ENCODE measurements at places on chromosomes 13 and 19. TPM values are rescaled to one million over a fixed set of nuclear protein-coding genes. Genes with fewer than 3 reads are reported as not detected.

The CD37 gene
- total RNA-seq: 0.33 TPM

The RUBCNL gene
- not detected for total RNA-seq

The PEAK3 gene
- not detected for total RNA-seq

The TUBB4A gene
- total RNA-seq: 4.4 TPM

The ZNF888 gene
- total RNA-seq: 7.4 TPM

The RGCC gene
- total RNA-seq: 6.7 TPM

The ZNF491 gene
- 0.98 TPM for total RNA-seq

The CEACAM3 gene
- total RNA-seq: not detected

The UTP14C gene
- 11.2 TPM for total RNA-seq

The ZNF723 gene
- not detected for total RNA-seq

The RNF225 gene
- total RNA-seq: 1.6 TPM

The USHBP1 gene
- not detected for total RNA-seq

The ALOX5AP gene
- total RNA-seq: 2.1 TPM

The FLT1 gene
- 0.15 TPM for total RNA-seq

DNA sequence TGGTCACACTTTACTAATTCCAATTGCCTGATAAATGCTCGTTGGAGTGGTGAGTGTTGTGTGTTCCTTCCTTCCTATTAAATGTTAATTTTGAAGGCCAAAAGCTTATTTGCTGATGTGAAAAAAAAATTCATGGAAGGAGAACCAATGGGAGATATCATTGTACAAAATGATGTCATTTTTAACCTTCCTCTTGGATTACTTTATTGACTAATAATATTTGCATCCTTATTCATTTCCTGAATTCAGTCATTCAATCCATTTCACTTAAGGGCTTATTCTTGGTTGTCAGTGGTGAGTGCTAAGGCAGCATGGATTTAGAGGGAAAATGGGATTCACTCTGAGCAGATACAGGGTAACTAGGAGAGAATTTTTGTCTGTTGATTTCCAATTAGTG is 216.0 kb upstream of the HTR2A start:
- DNase-seq: no peak
- no peak overlapping the region for H3K27ac ChIP-seq
- H3K36me3 ChIP-seq: no peaks in the 10 kb centered on the region
- H3K4me3 ChIP-seq: no peak overlapping the region
- H3K4me1 ChIP-seq: no peaks in the 10 kb centered on the region
- no peaks in the 10 kb centered on the region for H3K27me3 ChIP-seq

- DNase-seq: no peak
- no peak overlapping the region for H3K4me3 ChIP-seq
- no peaks in the 10 kb centered on the region for H3K27me3 ChIP-seq
- H3K27ac ChIP-seq: peak overlapping the region; percentile 46
- H3K36me3 ChIP-seq: peaks cover 44% of the 10 kb centered on the region
- H3K4me1 ChIP-seq: peaks cover 46% of the 10 kb centered on the region
These were observed 5.1 kb downstream of the ZNF507 start for GRCh38 chr19:32350471-32350865.

DNA sequence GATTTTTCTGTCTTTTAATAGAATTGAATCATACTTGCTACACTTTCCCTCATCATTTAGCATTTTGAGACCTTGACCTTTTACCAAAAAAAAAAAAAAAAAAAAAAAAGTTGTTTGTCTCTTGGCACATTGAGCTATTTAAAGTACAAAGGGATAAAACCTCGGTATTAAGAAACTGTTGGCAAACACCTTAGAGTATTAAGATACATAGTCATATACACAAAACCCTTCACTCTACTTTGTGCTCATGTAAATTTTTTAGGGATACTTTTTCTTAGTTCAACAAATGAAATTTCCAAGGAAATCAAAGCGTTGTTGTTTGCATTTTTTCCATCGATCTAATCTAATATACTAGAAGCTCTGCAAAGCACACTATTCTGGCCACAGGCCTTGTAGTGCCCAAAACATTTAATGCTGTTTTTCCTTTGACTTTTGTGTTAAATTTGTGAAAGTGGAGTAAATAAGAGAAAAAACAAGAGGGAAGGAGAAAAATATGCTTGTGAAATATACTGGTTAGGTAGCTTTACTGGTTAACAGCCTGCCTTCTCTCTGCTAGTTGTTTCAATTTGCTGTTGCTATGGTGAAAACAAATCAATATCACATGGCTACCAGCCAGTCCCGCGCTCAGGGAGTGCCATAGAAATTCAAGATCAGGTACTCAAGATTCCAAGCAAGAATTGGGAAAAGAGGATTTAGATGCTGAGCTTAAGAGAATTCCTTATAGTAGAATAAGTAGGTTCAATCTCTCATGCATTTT is 2.6 kb downstream of the MBNL2 start:
- peaks cover 6% of the 10 kb centered on the region for H3K36me3 ChIP-seq
- H3K4me3 ChIP-seq: peak overlapping the region; percentile 96
- peak overlapping the region; percentile 99 for H3K27ac ChIP-seq
- DNase-seq: no peak
- H3K27me3 ChIP-seq: no peaks in the 10 kb centered on the region

GRCh38 chr19:32687681-32688080 is 3.9 kb upstream of the NUDT19 start:
- H3K27ac ChIP-seq: no peak overlapping the region
- no peaks in the 10 kb centered on the region for H3K27me3 ChIP-seq
- no peaks in the 10 kb centered on the region for H3K36me3 ChIP-seq
- peaks cover 10% of the 10 kb centered on the region for H3K4me1 ChIP-seq

DNA sequence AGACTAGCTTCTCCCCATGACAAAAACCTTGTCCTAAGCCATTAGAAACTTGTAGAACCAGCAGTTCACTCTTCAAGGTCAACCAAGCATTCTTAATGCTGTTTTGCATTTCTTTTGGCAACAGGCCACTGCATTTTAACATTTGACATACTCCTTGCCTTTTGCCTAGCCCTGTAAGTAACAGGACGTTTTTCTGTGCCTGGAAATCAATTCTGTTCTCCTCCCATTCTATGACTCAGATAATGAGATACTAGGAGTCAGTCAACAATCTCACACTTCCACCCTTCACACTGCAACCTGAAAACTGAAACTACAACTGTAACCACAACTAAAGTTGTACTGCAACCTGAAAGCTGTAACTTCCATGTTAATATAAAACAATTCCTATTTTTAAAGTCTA is 268.7 kb downstream of the MZT1 start:
- no peak overlapping the region for H3K4me3 ChIP-seq
- H3K4me1 ChIP-seq: no peaks in the 10 kb centered on the region
- no peak overlapping the region for H3K27ac ChIP-seq
- no peaks in the 10 kb centered on the region for H3K36me3 ChIP-seq
- H3K27me3 ChIP-seq: no peaks in the 10 kb centered on the region
- DNase-seq: no peak

DNA sequence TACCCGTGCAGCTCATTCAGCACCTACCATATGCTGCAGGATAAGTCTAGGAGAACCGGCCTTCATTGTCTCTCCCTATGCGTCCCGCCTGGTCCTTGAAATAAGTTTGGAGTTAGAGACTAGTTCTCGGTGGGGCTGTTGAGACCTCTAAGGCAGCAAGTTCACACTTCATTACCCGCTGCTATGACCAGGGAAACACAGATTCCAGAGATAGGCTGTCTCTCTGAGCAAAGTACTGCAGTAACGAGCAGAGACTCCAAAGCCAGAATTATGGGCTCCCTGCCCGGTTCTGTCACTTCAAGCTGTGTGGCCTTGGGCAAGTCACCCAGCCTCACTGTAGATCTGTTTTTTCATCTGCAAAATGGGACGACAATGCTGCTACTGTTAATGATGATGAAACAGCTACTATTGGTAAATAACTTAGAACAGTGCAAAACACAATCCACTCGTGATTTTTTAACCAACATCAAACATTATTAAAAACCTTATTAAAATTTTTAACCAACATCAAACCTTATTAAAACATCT is 184.1 kb downstream of the USP12 start:
- no peak for DNase-seq
- H3K27me3 ChIP-seq: no peaks in the 10 kb centered on the region

- no peaks in the 10 kb centered on the region for H3K27me3 ChIP-seq
- peaks cover 21% of the 10 kb centered on the region for H3K36me3 ChIP-seq
- no peak for DNase-seq
- H3K4me1 ChIP-seq: no peaks in the 10 kb centered on the region
These were observed 26.4 kb downstream of the BORA start for GRCh38 chr13:72754111-72754510.

GRCh38 chr13:84931264-84931663 is 868.0 kb downstream of the SLITRK6 start:
- no peaks in the 10 kb centered on the region for H3K36me3 ChIP-seq
- H3K4me3 ChIP-seq: no peak overlapping the region
- no peak for DNase-seq
- no peaks in the 10 kb centered on the region for H3K4me1 ChIP-seq
- H3K27me3 ChIP-seq: no peaks in the 10 kb centered on the region

DNA sequence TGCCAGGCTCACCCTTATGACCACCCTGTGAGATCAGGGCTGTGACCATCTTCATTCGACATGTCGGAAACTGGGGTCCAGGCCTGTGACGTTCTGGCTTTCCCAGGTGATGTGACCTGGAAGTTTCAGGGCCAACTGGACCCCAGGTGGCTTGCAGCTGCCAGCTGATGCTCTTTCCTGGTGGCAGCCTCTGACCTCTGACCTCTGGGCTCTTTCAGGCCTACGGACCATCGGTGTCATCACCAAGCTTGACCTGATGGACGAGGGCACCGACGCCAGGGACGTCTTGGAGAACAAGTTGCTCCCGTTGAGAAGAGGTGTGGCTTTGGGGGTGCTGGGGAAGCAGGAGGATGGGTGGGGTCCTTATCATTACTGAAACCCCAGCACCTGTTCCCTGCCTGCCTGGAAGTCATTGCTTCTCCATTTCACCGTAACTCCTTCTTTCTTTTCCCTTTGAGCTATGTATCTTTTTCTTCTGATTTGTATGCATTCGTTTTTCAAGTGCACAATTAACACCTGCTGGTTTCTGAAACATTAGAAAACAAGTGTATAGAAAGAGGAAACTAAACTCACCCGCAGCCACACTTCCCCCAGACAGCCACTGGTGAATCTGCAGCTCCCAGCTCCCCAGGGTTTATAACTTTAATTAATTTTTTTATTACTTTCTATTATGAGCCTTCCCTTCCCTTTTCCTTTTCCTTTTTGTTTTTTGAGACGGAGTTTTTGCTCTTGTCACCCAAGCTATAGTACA is 58.9 kb downstream of the TMED1 start:
- H3K4me1 ChIP-seq: no peaks in the 10 kb centered on the region
- no peak overlapping the region for H3K27ac ChIP-seq
- H3K36me3 ChIP-seq: no peaks in the 10 kb centered on the region

- no peak for DNase-seq
- no peaks in the 10 kb centered on the region for H3K4me1 ChIP-seq
- no peak overlapping the region for H3K27ac ChIP-seq
- no peaks in the 10 kb centered on the region for H3K27me3 ChIP-seq
- H3K36me3 ChIP-seq: no peaks in the 10 kb centered on the region
- H3K4me3 ChIP-seq: no peak overlapping the region
These were observed 92.7 kb upstream of the KLF12 start for GRCh38 chr13:74226791-74227475.

DNA sequence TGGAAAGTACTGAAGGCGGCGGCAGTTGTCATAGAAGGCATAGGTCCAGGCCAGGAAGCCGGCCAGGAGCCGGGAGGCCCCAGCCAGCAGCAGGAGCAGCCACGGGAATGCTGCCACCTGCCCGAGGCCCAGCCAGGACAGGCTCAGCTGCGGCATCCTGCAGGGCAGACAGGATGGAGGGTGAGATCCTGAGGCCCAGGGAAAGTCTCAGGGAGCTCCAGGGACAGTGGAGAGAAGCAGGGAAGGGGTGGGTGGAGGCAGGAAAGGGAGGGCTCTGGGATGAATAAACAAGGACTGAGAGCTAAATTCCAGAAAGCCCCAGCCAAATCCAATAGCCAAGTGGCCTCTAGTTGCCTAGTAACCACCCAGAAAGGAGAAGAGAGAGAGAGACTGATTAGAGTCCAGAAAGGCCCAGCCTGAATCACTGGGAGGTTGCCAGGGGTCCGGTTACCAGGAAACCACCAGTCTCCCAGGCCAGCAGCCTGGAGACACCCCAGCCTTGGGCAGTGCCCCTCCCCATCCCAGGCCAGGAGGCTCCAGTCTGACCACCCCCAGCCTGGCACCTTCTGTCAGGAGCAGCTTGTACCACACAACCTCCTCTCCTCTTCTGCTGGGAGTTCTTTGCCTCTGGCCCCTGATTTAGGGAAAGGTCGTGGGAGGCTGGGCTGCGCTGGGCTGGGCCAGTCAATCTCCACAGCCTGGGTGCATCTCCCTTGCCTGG is 7.5 kb upstream of the OR10H5 start:
- H3K36me3 ChIP-seq: no peaks in the 10 kb centered on the region
- no peaks in the 10 kb centered on the region for H3K27me3 ChIP-seq

GRCh38 chr13:100921139-100921538 is 246.5 kb upstream of the TMTC4 start:
- no peak overlapping the region for H3K27ac ChIP-seq
- no peaks in the 10 kb centered on the region for H3K4me1 ChIP-seq
- no peaks in the 10 kb centered on the region for H3K27me3 ChIP-seq
- H3K4me3 ChIP-seq: no peak overlapping the region
- no peak for DNase-seq
- no peaks in the 10 kb centered on the region for H3K36me3 ChIP-seq

- DNase-seq: no peak
- no peak overlapping the region for H3K4me3 ChIP-seq
- no peaks in the 10 kb centered on the region for H3K27me3 ChIP-seq
- no peak overlapping the region for H3K27ac ChIP-seq
- no peaks in the 10 kb centered on the region for H3K4me1 ChIP-seq
- no peaks in the 10 kb centered on the region for H3K36me3 ChIP-seq
These were observed 21.1 kb upstream of the ZNF766 start for GRCh38 chr19:52248241-52248640.

GRCh38 chr13:19769854-19770253 is 12.9 kb downstream of the PSPC1 start:
- no peaks in the 10 kb centered on the region for H3K27me3 ChIP-seq
- DNase-seq: no peak
- H3K4me3 ChIP-seq: no peak overlapping the region
- peaks cover 3% of the 10 kb centered on the region for H3K4me1 ChIP-seq

DNA sequence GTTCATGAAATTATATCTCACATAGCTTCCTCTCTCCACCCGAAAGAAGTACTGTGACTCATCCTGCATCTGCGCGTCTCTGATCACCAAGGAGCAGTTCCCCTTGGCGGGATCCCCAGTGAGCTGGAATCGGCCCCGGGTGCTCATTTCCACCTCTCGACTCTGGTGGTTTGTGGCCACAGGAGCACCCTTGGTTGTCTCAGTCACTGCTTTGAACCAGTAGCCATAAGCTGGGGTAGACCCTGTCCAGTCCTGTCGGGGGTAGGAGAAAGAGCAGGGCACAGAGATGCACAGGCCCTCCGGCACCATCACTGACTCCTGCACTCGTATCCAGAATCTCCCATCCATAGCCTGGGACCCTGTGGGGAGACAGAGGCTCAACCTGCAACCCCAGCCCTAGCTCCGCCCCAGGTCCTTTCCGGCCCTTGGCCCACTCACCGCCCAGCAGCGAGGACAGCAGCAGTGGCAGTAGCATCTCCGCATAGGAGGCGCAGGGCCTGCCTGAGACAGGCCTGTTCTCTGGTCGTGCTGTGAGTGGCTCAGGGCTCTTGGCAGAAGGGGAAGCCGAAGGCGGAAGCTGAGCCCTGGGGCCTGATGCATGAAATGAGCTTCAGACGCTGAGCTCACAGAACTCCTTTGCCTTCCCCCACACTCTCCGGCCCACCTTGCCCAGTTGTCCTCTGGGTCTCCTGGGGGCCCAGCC is at the start of gene SIGLEC10:
Gene SIGLEC10, minus strand, starts transcription at position 536 of the 703 bp plus-strand sequence. Its CDS starts 61 bp downstream, at position 475.
- no peaks in the 10 kb centered on the region for H3K27me3 ChIP-seq
- no peaks in the 10 kb centered on the region for H3K36me3 ChIP-seq
- no peak within 1 kb of the TSS for H3K27ac ChIP-seq
- H3K4me1 ChIP-seq: no peaks in the 10 kb centered on the region
- DNase-seq: no peak

GRCh38 chr13:21980049-21980448 is 309.2 kb downstream of the FGF9 start:
- no peaks in the 10 kb centered on the region for H3K27me3 ChIP-seq
- H3K4me3 ChIP-seq: no peak overlapping the region
- DNase-seq: no peak
- no peaks in the 10 kb centered on the region for H3K4me1 ChIP-seq
- no peaks in the 10 kb centered on the region for H3K36me3 ChIP-seq
